Aorta (tissue), 5 donors: ENCODE measurements at places on chromosomes 7 and 10. TPM values are rescaled to one million over a fixed set of nuclear protein-coding genes. Genes with fewer than 3 reads are reported as not detected.

- no peaks in the 10 kb centered on the region for H3K27me3 ChIP-seq
- no peaks in the 10 kb centered on the region for H3K36me3 ChIP-seq
- no peak overlapping the region for H3K27ac ChIP-seq
- no peak for DNase-seq
- H3K4me3 ChIP-seq = no peak overlapping the region
Measured at GRCh38 chr7:36487756-36488336, 98.2 kb downstream of the ANLN start.

Gene PGAM2
- total RNA-seq = 4.8 TPM

- no peak for DNase-seq
- H3K27ac ChIP-seq = no peak overlapping the region
- H3K4me3 ChIP-seq = no peak overlapping the region
- no peaks in the 10 kb centered on the region for H3K36me3 ChIP-seq
- no peaks in the 10 kb centered on the region for H3K4me1 ChIP-seq
Measured at GRCh38 chr10:126256864-126257263, 131.4 kb downstream of the ADAM12 start.

Gene HNRNPA2B1
- 332 TPM for total RNA-seq

Gene HSPA12A
- 15.3 TPM for total RNA-seq

Gene AKR1D1
- total RNA-seq = not detected

Gene TMEM270
- not detected for total RNA-seq

GRCh38 chr10:100615241-100615640 is 79.5 kb downstream of the HIF1AN start:
- H3K4me3 ChIP-seq = no peak overlapping the region
- no peaks in the 10 kb centered on the region for H3K27me3 ChIP-seq
- H3K4me1 ChIP-seq = no peaks in the 10 kb centered on the region

Gene UNCX
- not detected for total RNA-seq
